Mesothelial cell of epicardium (in vitro differentiated cells): ENCODE measurements at places on chromosomes 5 and 9. TPM values are rescaled to one million over a fixed set of nuclear protein-coding genes. Genes with fewer than 3 reads are reported as not detected.

DNA sequence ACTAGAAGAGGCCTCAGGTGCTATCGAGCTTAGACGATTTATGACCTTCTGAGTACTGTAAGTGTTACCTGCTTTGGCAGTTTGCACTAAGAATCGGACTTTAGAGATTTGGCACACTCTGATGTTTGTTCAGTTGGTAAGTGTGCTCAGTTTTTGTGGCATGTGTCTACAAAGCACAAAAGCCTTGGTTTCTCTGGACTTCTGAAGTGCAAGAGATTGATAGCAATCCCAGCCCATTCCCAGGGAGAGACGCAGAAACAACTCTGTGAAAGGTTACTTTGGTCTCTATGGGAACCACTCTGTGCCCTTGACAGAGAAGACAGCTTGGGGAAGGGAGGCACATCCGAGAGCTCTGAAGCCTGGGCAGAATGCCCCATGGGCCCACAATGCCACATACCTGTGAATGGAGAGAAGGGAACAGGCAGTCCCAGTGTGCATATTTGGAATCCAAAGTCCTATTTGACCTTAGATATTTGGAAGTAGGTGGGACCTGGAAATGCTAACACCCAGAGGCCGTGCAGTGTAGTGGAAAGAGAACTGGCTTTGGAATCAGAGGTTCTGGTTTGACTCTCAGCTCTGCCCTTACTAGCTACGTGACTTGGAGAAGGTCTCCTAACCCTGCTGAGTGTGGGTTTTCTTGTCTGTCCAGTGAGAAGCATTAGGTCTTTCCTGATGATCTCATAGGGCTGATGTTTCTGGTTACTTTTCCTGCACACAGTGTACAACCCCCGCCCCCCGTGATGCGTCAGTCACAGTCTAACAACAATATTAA, 194.3 kb upstream of the VLDLR start:
- no peak for DNase-seq

- no peak for DNase-seq
These were observed 85.3 kb downstream of the FAM114A2 start for GRCh38 chr5:153953411-153953810.

GRCh38 chr9:123402981-123403509, 47.0 kb downstream of the CRB2 start:
- DNase-seq: no peak

DNA sequence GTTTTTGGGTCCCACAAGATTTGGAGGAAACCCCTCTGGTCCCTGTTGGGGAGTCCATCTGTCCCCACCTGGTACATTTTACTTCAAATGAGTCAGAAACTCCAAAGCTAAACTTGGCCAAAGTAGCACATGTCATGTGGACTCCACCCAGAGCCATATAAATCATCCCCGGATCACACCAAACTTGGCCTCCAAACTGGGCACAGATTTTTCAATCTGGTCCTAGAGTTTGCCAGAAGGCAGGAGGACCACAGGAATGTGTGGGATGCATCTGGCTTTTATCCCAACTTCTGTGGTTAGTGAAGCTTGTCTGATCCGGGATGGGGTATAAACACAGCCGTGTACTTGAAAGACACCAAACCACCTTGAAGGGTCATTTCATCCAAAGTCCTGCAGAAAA, 66.3 kb downstream of the MAT2B start:
- DNase-seq: no peak

DNA sequence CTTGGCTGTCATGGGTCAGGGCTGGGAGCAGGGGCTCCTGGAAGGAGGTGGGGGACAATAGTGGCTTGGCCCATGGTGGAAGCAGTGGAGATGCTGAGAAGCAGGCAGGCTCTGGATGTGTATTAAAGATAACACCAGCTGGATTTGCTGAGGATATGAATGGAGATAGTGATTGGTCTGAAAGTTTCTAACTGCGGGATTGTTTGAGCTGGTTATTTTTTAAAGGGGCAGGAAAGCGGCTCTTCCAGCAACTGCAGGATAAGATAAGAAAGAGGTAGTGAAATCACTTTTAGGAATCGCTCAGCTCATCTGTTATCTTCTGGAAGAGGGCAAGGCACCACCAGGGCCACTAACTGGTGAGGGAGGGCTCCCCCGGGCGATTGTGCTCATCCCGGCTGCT, 125.5 kb downstream of the TENT4A start:
- no peak for DNase-seq

DNA sequence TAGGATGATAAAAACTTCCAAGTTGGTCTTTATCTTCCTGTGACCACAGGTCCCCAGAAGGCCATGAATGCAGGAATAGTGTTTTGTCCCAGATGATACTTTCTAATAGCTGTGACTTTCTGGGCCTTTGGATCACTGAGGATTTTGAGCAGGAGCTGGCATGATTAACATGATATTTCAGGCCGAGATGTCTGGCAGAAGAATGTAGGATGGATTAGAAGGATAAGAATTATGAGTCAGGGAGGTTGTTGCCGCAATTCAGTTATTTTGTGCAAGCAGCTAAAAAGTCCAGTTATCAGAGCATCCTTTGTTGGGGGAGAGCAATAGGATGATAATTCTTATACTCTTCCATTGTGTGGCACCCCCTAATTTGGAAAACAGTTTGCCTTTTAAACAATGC, 189.7 kb downstream of the PSAT1 start:
- DNase-seq: no peak

The PCDHGA9 gene
- 2.1 to 2.3 TPM (median 2.3 TPM) in 3 replicates for total RNA-seq

GRCh38 chr5:6488021-6488420, 39.4 kb downstream of the UBE2QL1 start:
- no peak for DNase-seq
